ENCODE measurements at places on chromosomes 5 and 9. TPM values are rescaled to one million over a fixed set of nuclear protein-coding genes. Genes with fewer than 3 reads are reported as not detected.

Gene TAF11L10
- not detected for total RNA-seq

Gene LOX
- total RNA-seq, result 8.1 TPM

Gene SHC3
- 0.38 TPM for total RNA-seq

Gene PTAR1
- 19.8 TPM for total RNA-seq

Gene C5orf58
- total RNA-seq, result not detected

Gene FGF1
- total RNA-seq, result 1.6 TPM
